ENCODE measurements at places on chromosomes 4 and X. TPM values are rescaled to one million over a fixed set of nuclear protein-coding genes. Genes with fewer than 3 reads are reported as not detected.
A peak's percentile ranks its signal among the peaks of the same experiment; 100 is the strongest.

NHSL2 gene
- total RNA-seq: 0.41 TPM

OTUD5 gene
- total RNA-seq: 73.9 TPM

SOD3 gene
- total RNA-seq: not detected

GYG2 gene
- not detected for total RNA-seq

ARX gene
- not detected for total RNA-seq

BEX5 gene
- total RNA-seq: 1.9 TPM

DNA sequence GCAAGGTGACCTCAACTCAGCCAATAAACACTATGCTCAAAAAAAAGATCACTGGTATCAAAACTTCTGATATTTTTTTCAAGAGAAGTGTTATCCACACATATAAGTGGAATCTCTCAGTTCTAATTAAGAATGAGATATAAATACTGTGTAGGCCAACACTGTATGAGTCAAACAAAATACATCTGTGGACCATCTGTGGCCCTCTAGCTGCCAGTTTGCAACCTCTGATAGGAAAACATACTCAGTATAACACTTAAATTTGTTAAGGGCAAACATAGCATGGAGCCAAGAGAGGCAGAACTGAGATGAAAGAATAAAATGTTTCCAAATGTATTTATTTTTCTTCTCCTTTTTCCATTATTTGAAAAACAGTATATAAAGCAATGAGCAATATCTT, 377.3 kb downstream of the ARAP2 start:
- DNase-seq: no peak
- no peak overlapping the region for H3K27ac ChIP-seq
- no peaks in the 10 kb centered on the region for H3K36me3 ChIP-seq

GRCh38 chr4:26191353-26191752, 129.5 kb upstream of the RBPJ start:
- no peak for DNase-seq
- H3K27me3 ChIP-seq: no peaks in the 10 kb centered on the region
- H3K36me3 ChIP-seq: no peaks in the 10 kb centered on the region
- H3K4me1 ChIP-seq: peaks cover 45% of the 10 kb centered on the region
- peak overlapping the region; percentile 77 for H3K27ac ChIP-seq
- no peak overlapping the region for H3K4me3 ChIP-seq

Measured in activated T-helper 2 cell treated with anti-CD3 and anti-CD28 coated beads, Interferon-gamma antibody, Interleukin-2, Interleukin-4, amounts not matched to agents 10 μg/mL and 5 μg/mL and 100 μg/mL, durations not matched to agents 14 hours and 24 hours and 36 hours (primary cell).